ENCODE measurements at places on chromosomes 3 and 15.

GRCh38 chr15:39127925-39128617 is 452.8 kb upstream of the THBS1 start:
- DNase-seq = peak; percentile 67

GRCh38 chr3:25558121-25558520 is 106.6 kb downstream of the TOP2B start:
- no peak for DNase-seq

DNA sequence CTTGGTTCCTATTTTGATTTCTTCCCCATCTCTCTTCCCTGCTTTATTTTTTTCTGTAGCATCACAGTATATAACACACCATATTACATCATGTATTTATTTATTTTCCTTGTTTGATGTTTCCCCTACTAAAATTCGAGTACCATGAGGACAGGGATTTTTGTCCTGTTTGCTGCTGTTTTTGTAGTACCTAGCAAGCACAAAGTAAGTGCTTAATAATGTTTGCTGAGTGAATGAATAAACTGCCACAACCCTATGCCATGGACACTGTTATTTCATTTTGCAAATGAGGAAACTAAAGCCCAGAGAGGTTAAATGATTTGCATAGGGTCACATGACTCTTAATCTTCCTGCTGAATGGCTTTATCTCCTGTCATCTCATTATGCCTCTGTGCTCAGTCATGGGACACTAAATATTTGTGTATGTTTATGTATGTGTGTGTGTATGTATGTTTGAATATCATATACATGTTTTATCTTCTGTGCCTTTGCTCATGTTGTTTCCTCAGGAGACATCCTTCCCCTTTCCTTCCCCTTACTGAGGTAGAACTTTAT is 26.1 kb upstream of the MGA start:
- no peak for DNase-seq

DNA sequence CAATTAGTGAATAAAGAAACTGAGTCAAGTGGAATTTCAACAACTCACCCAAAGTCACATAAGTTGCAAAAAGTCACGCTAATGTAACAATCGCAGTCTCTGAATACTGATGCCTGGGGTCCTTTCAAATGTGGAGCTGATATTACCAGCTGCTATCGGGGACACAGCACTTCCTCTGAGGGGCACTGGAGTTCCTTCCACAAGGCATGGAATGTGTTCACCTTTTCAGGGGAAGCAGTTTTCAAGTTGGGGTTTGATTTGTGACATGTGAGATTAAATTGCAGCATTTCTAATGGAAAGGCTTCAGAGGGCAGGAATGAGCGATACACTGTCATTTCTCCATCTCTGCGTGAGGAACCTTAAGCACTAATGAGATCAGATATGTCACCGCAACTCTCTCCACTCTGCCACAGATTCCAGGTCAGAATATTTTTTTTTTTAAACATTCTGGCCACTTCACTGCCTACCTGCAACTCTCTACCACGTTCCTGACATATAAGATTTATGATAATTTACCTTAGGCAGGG is 807.2 kb upstream of the CFAP20DC start:
- no peak for DNase-seq

DNA sequence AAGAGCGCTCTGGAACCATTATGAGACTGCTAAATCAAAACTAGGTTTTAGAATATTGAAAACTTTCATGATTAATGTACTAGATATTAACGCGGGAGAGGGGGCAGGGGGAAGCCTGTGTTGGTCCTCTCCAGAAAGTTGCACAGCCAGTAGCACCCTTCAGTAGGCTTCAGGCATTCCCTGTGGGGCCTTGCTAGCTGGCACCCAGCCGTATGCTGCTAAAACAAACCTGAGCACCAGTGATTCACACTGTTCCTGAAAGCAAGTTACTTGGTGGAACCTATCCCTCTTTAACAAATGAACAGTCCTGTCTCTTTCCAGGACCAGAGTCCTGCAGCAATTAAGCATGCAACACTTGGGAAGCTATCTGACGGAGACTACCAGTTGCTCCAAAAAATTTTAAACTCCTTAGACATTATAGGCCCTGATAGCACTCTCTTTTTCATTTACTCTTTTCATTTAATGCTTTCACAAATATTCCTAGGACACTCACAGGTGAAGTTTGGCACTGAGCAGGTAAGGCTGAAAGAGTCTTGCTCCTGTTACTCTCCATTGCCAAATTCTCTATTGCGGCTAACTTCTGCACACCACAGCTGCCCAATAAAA is 1.2 kb upstream of the ATRIP start:
- no peak for DNase-seq

- DNase-seq = no peak
Measured at GRCh38 chr3:22157848-22158247, 406.8 kb upstream of the ZNF385D start.

DNA sequence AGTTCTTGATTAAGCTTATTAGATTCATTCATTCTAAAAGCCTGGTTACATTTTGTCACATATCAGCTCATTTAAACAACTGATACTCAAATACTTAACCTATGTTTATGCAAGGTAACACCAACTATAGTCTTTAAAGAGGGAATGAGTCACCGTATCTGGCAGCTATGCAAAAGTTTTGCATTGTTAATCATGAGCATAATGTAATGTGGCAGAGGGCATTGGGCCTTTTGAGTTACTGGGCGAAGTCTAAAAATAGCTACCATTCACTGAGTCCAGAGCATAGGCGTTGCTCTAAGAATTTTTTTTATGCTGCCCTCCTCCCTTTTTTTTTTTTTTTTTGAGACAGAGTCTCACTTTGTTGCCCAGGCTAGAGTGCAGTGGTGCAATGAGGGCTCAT is 277.7 kb upstream of the ZNF717 start:
- no peak for DNase-seq

GRCh38 chr15:31228980-31229826 is 97.4 kb upstream of the KLF13 start:
- peak; percentile 23 for DNase-seq

GRCh38 chr3:133825969-133826727 is 20.5 kb downstream of the SRPRB start:
- DNase-seq = no peak

DNA sequence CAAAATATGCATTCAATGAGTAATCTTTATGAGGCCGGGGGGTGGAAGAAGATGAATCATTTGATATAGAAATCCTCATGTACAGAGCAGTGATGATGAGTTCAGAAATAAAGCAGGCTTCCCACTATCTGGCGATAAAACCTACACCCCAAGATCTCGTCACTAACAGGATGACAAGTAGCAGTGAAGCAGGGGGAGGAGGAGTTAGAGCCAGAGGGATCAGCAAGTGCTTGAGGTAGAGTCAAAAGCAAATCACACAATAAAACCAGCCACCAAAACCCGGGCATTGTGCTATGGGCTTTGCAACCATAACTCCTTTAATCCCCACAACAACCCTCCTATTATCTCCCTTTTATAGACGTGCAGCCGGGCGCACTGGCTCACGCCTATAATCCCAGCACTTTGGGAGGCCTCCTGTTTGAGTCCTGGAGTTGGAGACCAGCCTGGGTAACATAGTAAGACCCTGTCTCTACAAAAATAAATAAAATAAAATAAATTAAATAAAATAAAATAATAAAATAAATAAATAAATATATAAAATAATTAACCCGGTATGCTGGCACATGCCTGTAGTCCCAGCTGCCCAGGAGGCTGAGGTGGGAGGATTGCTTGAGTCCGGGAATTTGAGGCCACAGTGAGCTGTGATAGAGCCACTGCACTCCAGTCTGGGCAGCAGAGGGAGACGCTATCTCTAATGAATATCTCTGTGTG is 53.0 kb downstream of the STARD5 start:
- DNase-seq = no peak

DNA sequence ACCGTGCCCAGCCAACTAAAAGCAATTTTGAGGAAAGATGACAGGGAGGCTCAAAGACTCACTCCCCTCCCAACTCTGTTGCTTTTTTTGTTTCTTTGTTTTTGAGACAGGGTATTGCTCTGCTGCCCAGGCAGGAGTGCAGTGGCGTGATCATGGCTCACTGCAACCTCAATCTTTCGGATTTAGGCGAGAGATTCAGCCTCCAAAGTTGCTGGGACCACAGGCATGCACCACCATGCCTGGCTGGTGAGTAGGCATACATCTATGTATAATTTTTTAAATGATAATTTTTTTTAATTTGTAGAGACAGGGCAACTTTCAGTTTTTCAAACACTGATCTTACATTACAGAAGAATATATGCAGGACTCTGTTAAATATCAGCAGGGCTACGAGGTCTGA is 15.8 kb upstream of the THUMPD3 start:
- DNase-seq = no peak

DNA sequence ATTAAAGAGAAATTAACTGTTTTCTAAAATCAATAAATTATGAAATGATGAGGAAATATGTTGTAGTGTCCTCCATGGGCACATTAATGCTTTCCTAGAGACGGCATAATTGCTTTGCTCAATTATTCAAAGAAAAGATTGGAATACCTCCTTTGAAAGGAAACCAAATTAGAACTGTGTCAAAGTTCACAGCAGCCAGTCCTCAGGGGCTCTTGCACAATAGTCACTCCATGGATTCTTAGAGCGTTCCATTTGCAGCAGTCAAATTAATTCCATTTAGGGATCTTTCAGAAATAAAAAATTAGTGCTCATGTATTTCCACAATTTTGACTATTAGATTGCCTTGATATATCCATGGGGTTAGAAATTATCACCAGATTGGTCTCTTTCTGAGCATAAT is 841.6 kb upstream of the DPPA4 start:
- DNase-seq = no peak

DNA sequence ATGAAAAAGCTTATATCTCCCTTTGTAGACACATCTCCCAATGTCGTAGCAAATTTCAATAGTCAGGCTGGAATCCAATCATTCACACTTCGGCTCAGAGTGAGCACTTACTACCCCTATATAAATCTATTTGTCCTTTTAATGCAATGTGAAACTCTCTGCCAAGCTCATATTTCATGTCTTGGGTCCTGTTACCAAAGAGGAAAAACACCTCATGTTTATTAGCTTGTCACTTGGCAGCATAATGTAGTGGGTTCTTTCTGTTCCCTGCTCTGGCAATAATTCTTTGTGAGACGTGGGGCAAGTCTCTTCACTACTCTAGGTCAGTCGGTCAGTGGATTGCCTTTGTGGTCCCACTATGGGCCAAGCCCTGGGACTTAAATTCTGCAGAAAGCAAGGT is 107.1 kb downstream of the SRGAP3 start:
- DNase-seq = no peak

GRCh38 chr3:31934018-31934417 is 47.0 kb downstream of the OSBPL10 start:
- no peak for DNase-seq

DNA sequence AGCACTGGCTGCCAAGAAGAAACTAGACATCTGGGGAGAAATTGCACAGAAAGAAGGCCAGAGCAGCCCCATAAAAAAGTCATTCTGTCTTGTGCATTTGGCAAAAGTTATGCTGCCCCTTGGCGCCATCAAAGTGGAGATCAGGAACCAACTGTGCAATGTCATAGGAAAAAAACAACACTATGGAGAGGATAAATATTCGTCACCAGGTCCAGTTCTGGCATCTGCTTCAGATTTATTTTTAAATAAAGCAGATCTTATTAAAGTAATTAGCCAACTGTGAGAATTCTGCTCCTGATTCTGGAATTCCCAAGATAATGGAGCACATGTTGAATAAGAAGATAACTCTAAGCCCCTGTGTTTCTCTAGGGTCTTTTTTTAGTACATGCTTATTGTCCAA is 500.0 kb upstream of the IL12A start:
- no peak for DNase-seq

DNA sequence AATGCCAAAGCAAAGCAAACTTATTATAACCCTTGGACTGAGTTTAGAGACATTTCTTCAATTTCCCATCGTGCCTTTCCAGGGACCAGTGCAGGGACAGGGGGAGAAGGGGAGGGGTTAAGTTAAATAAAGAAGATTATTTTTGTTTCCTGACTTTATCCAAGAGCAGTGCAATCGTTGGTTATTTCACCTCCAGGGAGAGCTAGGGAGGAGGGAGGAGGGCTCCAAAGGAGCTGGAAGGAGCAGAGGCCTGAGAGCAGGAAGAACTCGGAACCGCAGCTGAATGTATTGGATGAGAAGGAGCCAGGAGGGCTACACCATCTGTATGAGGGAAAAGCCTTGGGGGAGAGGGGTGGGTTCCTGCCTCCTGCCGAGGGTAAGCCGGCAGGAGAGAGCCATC is 20.7 kb downstream of the HAPLN3 start:
- no peak for DNase-seq

GRCh38 chr3:123352134-123352554 is 96.7 kb downstream of the ADCY5 start:
- no peak for DNase-seq

- DNase-seq = peak; percentile 63
Measured at GRCh38 chr3:38165722-38166387, 518 bp downstream of the OXSR1 start.

- peak; percentile 76 for DNase-seq
Measured at GRCh38 chr3:14431917-14432834, 29.8 kb downstream of the SLC6A6 start.

- DNase-seq = peak; percentile 60
Measured at GRCh38 chr3:45760878-45761711, 35.2 kb downstream of the SLC6A20 start.

- DNase-seq = no peak
Measured at GRCh38 chr3:191961022-191961421, 500.1 kb downstream of the PYDC2 start.

GRCh38 chr15:92898988-92899582 is 1.0 kb upstream of the CHD2 start:
- DNase-seq = no peak

GRCh38 chr3:122754929-122755328 is 38.7 kb downstream of the HSPBAP1 start:
- DNase-seq = no peak

DNA sequence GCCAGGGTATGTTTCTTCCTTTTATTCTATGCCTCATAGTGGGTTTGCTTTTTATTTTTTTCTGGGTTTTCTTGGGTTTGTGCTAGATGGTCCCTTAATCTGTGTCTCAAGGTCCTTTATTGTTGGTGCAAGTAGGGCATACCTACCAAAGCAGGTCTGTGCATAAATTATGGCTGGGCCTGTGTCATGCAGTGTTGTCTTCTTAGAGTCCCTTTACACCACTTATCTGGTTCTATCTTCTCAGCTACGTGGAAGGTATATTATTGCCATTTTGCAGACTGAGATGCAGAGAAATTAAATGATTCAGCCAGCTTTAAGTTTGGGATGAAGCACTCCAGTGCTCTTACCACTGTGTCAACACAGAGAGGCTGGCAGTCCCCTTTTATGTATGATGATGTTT is 293.5 kb upstream of the SOX2 start:
- no peak for DNase-seq

DNA sequence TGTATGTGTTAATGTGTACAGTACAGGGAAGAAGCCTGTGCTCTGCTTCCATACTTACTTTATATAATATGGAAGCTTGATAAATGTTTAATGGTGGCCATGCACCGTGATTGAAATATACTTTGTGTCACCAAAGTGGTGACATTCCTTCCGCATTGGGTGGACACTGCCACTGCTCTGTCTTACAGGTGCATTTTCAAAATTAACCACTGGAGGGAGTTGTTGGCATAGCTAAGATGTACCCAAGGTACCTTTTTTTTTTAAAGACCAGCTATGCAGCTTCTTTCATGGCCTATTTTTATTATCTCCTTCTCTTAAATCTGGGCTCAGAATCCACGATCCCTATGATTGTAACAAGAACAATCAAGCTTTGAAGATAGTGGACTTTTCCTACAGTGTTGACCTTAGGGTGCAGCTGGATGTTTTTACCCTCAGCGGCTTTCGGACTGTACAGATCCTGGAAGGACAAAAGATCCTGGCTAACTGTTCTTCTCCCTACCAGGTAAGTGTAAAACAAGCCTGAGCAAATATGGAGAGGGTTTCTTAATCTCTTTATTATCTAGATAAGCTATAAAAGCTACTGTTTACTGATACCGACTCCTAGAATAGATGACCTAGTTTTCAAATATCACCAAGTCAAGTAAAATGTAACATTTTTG is 21.6 kb upstream of the PAK6 start:
- peak; percentile 38 for DNase-seq
